Daoy (cell line): ENCODE measurements at places on chromosomes 2 and 18.

- no peak for DNase-seq
These were observed 89.7 kb upstream of the CXCR4 start for GRCh38 chr2:136207665-136208064.

- DNase-seq = peak; percentile 66
These were observed 104.2 kb downstream of the CRIM1 start for GRCh38 chr2:36459725-36460137.

GRCh38 chr2:120736624-120737339, 1.1 kb downstream of the GLI2 start:
- peak; percentile 90 for DNase-seq

DNA sequence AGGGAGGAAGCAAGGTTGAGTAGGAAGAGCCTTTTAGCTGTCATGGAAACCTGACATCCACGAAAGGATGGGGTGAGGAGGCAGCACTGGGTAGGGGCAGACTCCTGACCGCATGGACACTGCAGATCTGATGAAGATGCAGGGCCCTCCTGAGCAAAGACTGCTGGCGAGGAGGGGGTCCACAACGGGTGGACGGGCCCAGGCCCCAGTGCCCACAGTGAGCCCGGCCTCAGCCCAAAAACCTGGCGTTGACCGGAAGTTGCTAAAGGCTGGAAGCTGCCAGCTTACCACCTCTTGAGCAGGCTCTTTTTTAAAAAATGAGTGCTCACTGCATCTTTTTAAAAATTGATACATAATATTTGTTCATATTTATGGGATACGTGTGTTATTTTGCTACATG, 247.3 kb downstream of the SH3BP4 start:
- DNase-seq = no peak

- DNase-seq = no peak
These were observed 472.3 kb downstream of the TNS1 start for GRCh38 chr2:217530392-217531090.

DNA sequence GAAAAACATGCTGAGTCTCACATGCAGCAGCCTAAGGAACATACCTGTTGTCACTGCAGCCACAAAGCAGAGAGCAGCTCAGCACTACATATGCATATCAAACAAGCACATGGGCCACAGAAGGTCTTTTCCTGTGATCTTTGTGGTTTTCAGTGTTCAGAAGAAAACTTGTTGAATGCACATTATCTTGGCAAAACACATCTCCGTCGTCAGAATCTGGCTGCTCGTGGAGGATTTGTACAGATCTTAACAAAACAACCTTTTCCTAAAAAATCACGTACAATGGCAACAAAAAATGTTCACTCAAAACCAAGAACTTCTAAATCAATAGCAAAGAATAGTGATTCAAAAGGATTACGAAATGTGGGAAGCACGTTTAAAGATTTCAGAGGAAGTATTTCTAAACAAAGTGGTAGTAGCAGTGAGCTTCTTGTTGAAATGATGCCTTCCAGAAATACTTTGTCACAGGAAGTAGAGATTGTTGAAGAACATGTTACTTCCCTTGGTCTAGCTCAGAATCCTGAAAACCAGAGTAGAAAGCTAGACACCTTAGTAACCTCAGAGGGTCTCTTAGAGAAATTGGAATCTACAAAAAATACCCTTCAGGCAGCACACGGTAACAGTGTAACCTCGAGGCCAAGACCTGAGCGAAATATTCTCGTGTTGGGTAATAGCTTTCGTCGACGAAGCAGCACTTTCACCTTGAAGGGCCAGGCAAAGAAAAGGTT, 34.1 kb downstream of the ZNF407 start:
- DNase-seq = no peak

DNA sequence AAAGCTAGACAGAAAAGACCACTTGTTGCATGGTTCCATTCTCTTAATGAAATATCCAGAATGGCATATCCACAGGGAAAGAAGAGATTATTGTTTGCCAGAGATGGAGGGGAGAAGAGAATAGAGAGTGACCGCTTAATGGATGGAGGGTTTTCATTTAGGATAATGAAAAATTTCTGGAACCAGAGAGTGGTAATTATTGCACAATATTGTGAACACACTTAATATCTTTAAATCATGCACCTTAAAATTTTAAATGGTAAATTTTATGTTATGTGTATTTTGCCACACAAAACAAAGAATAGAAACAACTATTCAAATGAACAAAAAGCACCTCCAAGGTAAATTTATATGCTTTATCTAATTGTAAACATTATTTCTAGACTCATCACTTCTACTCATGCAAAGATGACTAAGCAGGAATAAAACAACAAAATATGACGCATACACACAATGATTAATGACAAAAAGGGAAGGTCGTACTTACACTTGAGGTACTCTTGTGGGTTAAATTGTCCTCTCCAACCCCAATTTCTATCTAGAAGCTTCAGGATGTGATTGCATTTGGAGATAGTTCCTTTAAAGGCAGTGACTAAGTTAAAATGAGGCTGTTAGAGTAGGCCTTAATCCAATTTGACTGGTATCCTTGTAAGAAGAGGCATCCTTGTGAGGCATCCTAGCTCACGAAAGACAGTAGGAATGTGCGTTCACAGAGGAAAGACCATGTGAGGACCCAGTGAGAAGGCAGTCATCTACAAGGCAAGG, 18.7 kb upstream of the DHRS9 start:
- DNase-seq = peak; percentile 31

DNA sequence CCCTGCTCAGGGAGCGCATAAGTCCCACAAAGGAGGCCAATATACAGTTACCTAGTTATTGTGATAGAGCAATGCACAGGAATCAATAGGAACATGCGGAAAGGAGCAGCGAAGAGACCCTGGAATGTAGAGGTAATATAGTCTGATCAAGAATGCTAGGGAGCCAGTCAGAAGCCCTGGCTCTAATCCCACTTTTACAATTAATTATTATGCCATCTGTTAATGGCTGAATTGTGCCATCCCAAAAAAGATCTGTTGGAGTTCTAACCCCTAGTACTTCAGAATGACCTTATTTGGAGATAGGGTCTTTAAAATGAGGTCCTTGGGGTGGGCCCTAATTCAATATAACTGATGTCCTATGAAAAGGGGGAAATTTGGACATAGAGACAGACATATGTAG, 7.7 kb upstream of the SPATS2L start:
- no peak for DNase-seq
